ENCODE measurements at places on chromosomes 6 and 20. TPM values are rescaled to one million over a fixed set of nuclear protein-coding genes. Genes with fewer than 3 reads are reported as not detected.

TMEM74B gene
- 1.3 TPM for total RNA-seq

ANGPT4 gene
- not detected for total RNA-seq

DNA sequence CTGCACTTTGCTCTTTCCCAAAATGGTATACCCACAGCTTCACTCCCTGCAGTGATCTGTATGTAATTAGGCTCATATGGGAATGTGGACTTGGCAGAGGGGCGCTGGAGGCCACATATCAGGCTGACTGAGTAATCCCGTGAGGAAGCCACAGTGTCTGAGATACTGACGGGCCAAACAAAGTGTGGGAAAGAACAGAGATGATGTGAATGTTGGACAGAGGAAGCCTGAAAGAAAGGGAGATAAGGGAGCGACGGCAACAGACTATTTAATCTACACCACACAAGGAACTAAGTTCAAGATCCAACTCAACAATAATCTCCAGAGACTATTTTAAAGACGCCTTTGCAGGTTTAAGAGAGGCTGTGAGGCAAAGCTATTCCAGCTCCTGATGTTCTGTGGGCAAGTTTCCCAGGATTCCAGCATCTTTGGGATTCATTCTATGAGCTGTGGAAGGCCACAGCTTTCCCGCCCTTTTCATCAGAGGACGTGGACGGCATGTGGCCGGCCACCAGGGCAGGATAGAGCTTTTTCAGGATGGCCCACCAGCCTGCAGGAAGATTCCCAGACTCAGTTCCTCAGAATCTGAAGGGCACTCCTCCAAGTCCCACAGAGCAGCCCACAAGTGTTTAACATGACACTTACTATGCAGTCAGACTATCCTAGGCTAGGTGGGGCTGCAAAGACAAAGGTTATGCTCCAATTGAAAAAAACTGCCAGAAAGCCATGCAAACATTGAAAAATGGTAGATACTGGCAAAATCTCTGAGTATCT, 237.5 kb downstream of the ATXN1 start:
- DNase-seq: no peak

DNA sequence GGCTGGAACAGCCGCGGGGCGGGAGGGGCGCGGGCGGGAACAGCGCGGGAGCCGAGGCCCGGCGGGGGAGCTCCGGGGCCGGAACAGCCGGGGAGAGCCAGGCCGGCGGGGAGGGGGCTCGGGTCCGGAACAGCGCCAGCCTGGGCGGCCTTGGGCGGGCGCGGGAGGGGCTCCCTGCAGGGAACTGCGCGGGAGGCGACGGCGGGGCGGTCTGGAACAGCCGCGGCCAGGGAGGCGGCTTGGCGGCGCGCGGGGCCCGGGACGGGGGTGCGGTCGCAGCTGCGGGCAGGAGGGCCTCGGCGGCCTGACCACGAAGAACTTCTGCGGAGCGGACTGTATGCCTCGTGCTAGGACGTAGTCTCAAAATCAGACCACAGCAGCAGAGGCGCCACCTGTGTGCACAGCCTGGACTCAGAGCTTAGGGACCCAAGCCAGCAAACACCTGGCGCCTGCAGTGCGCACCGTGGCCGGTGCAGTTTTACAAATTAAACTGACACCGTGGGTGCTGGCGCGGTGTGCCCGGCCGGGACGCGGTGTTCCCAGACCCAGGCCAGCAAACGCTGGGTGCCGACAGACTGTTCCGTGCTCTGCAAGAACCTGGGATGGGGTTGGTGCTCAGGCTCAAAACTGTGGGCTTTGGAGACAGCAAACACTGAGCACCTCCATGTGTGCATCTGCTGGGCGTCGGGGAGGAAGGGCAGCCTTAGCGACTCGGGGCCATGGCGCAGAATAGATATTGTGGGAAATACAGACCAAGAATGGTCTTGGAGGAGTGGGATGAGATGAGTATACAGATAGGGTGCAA, 572 bp downstream of the ZNF341 start:
- DNase-seq: peak; percentile 85

DNA sequence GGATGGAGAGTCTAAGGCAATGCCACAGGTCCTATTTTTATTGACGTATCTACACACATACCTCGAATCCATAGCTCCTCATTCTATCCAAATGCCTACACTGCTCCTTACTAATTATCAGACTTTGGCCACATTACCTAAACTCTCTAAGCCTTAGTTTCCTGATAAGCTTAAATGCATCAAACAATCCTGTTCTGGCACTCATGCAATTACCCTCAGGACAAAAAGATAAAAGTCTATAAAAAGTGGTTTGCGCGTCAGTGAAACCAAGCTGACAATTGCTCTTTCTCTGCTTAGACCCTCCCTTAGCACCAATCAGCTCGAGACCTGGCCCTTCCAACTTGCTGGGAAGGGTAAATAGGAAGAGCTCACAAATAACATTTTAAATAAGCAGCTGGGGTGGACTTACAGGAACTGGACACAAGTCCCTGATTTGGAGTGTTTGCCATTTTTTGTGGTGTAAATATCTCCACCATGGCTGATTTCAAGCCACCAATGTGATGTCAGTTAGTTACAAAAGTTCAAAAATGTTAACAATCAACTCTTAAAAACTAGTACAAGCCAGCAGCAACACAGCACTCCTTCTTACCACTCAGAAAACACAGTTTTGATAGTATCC, 7.2 kb upstream of the PLEKHG1 start:
- no peak for DNase-seq

- DNase-seq: peak; percentile 20
Measured at GRCh38 chr6:42453654-42454427, 2.1 kb upstream of the TRERF1 start.

DNA sequence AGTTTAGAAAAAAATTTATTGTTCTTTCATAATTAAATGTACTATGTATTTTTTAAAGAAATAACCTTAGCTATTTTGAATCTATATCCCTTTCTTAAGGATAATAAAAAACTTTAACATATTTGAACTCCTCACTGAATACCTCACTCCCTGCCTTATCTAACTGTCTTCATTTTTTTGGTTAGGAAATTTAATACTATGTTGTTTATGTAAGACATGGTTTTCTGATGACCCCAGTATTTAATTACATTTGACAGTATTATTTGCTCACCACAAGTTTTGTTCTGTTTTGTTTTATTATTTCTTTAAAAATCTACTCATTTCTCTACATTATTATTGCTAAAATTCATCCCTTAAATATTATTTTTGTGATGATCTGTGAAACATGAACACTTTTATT, 394.4 kb upstream of the ADGRB3 start:
- no peak for DNase-seq
